ENCODE measurements at places on chromosomes 3 and 15.
A peak's percentile ranks its signal among the peaks of the same experiment; 100 is the strongest.

DNA sequence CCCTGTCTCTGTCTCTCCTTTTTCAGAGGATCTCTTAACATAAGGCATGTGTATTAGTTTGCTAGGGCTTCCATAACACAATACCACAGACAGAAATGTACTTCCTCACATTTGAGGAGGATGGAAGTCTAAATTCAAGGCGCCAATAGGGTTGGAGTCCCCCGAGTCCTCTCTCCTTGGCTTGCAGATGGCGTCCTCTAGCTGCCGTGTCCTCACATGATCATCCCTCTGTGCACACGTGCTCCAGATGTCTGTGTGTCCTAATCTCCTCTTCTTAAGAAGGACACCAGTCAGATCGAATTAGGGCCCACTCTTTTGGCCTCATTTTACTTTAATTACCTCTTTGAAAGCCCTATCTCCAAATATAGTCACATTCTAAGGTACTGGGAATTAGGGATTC lies 23.0 kb upstream of the BFSP2 start:
- no peak for DNase-seq

DNA sequence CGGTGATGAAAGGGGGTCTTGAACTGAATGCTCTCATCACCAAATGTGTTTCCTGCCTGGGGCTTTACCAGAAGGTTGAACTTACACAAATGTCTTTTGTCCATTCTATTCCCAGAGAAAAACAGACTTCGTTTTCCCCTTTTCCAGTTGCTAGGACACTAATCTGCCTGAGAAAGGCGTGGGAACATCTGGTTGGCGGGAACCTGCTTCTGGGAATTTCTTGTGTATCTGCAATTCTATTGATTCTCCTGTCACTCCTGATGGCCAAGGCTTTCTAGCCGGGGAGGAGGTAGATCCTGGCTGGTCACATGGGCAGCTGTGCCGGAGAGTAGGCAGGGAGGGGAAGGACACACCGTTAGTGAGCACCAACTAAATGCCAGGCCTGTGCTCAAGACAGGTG lies 31.1 kb upstream of the CCDC174 start:
- no peak for DNase-seq

DNA sequence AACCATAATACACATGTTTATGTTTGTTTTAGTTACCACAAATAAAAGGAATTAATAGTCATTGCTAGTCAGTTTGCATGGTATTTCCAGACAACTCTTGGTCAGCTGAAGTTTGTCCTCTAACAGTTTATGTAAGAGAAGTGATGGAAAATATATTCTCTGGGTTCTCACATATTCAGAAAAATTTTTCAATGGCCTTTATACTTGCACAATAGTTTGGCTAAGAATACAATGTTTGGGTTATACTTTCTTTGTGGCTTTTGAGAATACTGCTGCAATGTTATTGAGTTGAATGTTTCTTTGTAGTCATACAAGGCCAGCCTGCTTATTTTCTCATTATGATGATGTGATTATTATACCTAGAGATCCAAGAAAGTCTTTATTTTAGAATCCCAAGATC lies 133.9 kb downstream of the RAP2B start:
- no peak for DNase-seq

DNA sequence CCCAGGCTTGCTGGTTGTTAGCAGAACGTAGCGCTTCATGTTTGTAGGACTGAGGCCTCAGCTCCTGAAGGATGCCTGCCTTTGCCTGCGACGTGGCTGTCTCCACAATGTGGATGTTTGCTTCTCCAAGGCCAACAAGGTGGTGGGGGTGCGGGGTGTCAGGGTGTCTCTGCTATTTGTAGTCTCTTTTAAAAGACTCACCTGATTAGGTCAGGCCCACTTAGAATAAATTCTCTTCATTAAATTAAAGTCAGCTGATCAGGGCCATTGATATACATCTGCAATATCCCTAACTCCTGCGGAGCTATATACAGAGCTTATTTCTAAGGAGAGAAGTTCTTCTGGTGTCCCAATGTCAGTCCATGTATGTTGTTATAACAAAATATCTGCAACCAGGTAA lies 44.8 kb downstream of the PTPRG start:
- no peak for DNase-seq

DNA sequence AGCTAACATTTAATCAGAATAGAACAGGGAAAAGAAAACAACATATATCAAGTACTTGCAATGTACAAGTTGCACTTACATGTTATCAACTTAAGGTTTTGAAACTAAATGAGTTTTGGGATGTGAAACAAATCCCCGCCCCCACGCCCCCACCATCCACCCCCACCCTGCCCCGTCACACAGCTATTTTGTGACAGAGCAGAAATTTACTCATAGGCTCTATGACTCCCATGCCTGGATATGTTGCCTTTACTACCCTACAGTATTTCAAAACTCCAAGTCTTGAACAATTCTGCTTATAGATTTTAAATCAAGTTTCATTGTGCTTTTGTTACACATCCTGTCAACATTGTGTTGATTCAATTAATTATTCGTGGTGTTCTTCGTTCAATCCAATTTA lies 18.1 kb upstream of the IL1RAP start:
- no peak for DNase-seq

DNA sequence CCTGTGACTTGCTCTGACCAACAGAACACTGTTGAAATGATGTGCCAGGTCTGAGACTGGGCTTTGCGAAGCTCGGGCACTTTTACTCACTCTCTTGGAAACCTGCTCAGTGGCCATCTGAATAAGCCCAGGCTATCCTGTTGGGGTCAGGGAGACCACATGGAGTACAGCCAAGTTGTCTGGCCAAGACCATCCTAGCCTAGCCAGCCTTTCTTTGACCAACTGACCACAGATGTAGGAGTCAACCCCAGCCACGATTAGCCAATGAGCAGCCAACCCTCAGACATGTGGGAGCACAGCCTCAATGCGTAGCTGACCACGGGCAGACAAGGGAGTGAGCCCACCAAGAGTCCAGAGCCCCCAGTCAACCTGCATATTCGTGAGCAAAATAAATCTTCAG lies 26.1 kb downstream of the CCR9 start:
- DNase-seq, result no peak

DNA sequence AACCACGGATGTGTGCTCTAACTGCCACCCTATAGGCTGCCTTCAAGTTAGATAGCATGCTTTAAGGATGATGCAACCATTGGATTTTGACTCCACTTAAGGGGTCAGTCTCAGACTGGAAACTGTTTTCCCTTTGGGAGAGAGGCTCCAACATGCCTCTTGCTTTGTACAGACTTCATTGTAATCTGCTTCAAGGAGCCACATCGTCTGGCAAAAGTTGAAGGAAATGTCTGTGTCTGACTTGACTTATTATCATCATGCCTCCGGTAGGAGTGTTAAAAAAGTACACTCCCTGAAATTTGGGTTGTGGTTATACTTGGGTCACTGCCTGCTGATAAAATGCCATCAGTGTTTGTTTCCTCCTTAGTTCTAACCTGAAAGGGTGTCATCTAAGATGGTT lies 245.4 kb upstream of the CDIN1 start:
- no peak for DNase-seq

- DNase-seq, result no peak
Measured at GRCh38 chr3:116001151-116001621, 377.9 kb downstream of the GAP43 start.

DNA sequence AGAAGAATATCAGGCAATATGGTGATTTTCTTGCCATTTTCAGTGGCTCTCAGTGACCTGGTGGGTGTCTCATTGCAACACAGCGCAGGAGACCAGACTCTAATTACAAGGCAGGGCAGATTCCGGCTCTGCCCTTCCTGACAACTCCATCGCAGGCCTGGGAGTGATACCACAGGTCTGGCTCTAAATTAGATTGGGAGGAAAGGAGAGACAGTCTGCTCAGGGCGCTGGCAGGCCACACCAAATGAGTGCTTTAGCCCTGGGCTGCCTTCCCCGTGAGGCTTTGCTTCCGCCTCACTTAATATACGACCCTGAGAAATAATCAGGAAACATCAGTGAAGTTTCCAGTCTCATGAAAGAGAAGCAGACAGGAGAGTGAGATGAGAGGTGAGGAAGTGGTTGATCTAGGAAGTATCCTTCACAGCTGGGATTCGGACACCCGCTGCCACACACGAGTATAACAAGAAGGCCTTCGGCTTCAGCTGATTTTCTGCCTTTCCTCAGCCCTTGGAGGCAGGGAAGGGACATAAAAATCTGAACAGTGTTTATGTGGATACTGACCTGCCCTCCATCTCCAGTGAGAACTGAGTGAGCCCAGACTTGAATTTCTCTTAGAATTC lies 73.7 kb upstream of the PROK2 start:
- DNase-seq, result no peak

DNA sequence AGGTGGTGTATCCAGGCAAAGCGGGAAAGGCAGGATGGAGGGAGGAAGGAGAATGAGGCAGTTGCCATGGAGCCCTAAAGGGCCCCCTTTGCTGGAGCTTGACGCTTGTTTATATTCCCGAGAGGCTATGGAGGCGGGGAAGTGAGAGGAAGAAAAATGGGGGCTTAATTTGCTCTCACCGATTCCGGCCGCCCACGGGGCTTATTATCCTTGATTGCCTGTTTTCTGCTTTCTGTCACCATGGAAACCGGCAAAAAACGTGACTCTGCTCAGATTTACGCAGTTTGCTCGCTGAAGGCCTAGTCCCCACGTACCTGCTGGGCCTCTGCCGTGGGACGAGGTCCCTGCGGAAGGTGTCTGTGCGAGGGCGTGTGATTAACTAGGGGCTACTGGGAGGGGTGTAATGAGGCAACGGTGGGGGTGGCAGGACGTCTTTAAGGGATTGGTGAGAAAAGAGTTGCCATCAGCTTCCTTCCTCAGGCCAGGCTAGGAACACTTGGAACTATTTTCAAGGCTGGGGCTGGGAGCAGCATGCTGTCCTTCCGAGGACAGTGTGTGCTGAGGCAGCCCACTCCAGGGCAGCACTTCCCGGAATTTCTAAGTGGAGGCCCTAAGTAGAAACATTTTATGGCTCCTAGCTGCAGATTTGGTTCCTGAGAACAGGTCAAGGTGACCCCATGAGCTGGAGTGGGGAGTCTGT lies 110.8 kb upstream of the NDN start:
- no peak for DNase-seq

DNA sequence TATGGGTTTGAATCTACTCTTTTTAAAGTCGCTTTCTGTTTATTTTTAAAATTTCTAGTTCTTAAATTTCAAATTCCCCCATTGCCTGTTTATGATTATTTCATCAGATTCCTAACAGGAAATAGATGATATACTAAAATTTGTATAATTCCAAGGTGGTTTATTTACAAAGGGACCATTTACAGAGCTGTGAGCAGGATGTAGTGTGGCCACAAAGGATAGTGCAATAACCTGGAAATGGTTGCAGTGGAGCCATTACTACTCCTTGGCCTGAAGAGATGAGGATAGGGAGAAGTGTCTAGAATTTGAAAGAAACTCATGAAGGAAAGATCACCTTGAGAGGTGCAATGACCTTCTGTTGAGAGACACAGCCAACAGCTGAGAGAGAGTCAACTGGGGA lies 58.5 kb upstream of the AP4E1 start:
- DNase-seq, result no peak

- no peak for DNase-seq
Measured at GRCh38 chr3:134601539-134602439, 49.0 kb downstream of the KY start.

GRCh38 chr15:52804526-52805081 lies 14.5 kb upstream of the ONECUT1 start:
- no peak for DNase-seq

- DNase-seq, result peak; percentile 87
Measured at GRCh38 chr15:50906954-50907600, 1.4 kb upstream of the AP4E1 start.

GRCh38 chr3:3027976-3028567 lies 82.1 kb downstream of the IL5RA start:
- no peak for DNase-seq

DNA sequence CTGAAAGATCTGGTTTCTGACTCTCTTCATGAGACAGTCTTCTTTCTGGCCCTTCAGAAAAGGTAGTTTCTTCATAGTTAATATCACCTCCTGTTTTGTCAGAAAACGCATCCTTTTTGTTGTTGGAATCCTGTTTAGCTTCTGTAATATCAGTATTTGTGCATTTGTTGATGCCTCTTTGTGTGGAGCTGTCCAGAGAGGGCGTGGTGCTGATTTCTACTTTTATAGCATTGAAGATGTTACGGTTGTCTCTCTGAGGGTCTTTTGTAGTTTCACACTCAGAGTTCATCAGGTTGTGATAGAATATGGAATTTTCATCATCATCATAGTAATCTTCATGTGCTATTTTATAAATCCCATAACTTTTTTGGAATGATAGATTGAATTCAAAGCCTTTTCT lies 8.9 kb downstream of the GPR149 start:
- no peak for DNase-seq

GRCh38 chr15:75450307-75451201 lies 936 bp downstream of the SIN3A start:
- DNase-seq, result peak; percentile 89

- no peak for DNase-seq
Measured at GRCh38 chr3:118447339-118447738, 587.3 kb downstream of the IGSF11 start.

- DNase-seq, result no peak
Measured at GRCh38 chr3:72210261-72210660, 425.3 kb upstream of the PROK2 start.

DNA sequence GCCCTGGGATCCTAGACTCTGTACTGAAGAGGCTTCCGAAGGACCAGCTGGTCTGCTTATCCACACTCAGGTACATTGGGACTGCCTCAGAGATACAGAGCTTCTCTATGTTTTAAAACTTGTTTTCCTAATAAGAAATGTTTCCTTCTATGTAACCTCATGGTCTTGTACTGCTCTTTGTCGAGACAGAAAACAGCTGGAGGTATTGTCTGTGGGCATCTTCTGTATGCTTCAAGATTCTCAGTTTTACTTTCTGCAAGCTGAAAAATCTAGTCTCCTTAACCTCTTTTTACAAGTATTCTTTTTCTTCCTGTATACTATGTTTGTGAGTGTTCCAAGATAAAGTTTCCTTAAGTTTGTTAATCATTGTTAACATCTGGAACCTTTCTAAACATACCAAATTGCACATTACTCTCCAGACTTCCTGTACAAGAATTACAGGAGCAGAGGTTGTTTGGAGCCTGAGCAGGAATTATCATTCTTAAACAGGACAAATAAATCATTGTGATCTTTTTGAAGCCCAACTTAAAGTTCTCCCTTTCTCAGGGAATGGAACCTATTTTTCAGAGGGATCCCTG lies 358.3 kb upstream of the CFAP20DC start:
- no peak for DNase-seq

- no peak for DNase-seq
Measured at GRCh38 chr3:159813822-159814531, 174.7 kb upstream of the IL12A start.

GRCh38 chr15:91946075-91946474 lies 92.6 kb downstream of the SLCO3A1 start:
- DNase-seq, result no peak
